ENCODE measurements at places on chromosomes 13 and 19.
A peak's percentile ranks its signal among the peaks of the same experiment; 100 is the strongest.

DNA sequence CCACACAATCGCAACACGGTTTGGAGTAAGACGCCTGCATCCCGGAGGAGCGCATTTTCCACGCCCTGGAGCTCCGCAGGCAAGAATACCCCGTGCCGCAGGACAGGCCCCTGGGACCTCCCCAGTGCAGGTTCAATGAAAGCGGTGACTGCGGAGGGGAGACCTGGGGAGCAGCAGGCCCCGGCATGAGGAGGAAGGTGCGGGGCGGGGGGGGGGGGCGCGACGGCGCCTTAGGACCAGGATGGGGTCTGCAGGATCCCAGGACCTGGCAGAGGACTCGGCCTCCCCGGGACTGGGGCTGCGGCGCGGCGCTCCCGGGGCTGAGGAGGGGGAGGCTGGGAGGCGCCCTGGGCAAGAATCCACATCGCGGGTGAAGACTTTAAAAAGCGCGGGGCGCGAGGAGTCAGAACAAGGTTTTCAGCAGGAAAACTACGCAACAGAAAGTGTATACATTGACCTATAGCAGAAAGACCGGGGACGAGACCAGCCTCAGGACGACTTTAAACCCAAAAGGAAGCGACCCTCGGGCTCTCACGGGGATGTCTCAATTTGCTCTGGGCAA is 432 bp downstream of the ZNF611 start:
- DNase-seq, result peak; percentile 16

- DNase-seq, result no peak
Measured at GRCh38 chr13:40518481-40518882, 148.0 kb downstream of the FOXO1 start.

GRCh38 chr13:113057084-113057483 is 48.5 kb upstream of the F7 start:
- no peak for DNase-seq

DNA sequence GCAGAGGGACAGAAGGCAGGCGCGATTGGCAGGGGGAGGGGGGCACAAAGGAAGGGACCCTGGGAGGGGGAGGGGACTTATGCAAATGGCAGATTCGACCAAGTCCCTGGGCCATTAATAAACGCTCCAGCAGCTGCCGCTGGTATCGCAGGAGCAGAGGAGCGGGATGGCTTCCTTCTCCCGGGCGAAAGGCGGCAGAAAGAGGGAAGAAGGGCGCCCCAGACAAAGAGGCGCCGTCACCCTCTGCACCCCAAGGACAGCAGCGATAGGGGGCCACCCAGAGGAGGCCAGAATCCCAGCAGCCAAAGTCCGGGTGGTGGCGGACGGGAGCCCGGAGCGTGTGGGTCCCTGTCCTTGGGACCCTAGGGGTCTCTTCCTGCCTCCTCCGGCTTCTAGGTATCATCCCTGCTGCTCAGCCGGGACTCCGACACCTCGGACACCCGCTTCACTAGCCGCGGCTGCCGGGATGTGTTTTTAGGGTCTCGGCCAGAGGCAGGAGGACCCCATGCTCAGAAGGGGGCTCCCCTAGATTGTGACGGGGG is 1.9 kb downstream of the PTPRS start:
- DNase-seq, result peak; percentile 18

GRCh38 chr19:48874303-48875135 is 2.3 kb downstream of the PPP1R15A start:
- no peak for DNase-seq

GRCh38 chr19:18995804-18996241 is 37.5 kb downstream of the SUGP2 start:
- DNase-seq, result peak; percentile 17

Data from NCI-H526 (cell line).